ENCODE measurements at places on chromosomes 7 and 10.

DNA sequence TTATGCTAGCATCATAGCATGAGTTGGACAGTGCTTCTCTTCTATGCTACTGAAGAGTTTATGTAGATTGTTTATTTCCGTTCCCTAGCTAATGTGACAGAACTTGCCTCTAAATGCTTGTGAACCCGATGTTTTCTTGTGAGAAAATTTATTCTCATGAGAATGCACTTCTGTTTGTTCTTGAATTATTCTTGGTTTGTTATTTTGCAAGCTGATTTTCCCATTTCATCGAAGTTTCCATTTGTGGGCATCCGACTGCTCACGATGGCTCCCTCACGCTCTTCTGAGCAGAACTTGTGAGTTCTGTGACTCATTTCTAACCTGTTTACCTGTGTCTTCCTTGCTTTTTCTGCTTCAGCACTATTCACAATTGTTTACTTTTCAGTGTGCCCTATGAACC lies 59.9 kb downstream of the WDFY4 start:
- DNase-seq, result no peak

DNA sequence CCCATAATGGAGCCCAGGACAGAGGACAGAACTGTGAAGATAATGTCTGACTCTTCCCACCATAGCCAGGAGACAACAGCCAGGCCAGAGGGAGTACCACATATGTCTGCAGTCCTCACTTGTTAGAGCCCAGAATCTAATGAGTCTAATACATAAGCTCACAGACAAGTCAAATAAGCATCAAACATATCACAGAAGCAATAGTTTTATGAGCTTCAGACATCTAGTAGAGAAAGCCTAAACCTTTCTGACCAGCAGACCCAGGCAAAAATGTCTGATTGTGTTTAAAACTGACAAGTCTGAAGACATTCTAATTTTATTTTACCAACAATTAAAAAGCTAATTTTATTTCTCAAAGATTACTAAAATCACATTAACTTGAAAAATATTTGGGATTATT lies 75.5 kb downstream of the MAPK8 start:
- no peak for DNase-seq

GRCh38 chr10:42975005-42975493 lies 101.8 kb upstream of the RET start:
- no peak for DNase-seq

DNA sequence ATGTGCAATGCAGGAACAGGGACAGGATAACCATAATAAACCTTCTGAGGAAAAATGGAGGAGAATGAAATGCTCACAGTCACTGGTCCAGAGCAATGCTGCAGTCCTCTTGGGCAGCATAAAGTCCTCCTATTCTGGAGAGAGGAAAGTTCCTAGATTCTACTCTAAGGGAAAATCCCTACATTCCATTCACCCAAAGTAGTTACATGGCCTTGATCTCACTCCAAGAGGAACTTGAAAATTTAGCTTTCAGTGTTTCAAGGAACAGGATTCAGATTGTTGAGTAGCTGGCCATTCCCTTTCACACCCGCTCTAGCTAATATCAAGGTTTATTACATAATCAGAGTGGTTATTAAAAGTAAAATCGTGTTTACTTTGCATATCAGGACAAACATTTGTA lies 168.3 kb downstream of the CHRM2 start:
- no peak for DNase-seq

DNA sequence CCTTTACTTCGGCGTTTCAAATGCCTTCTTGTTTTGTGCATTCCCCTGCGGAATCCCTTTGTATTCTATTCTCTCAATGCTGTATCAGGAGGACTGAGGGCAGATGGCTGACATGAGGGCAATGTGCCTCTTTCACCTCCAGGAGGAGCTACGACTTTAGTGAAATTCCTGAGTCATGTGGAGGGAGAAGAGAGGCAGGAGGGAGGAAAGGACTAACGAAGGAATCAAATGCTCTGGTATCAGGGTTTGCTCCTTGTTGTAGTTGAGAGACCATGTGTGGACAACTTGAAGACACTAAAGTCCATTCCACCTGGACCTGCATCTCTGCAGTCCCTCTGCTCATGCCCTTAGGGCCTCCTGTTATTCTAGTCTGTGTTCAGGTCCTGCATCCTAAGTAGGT lies 40.2 kb upstream of the PRSS58 start:
- DNase-seq, result no peak

GRCh38 chr7:148773334-148773733 lies 74.6 kb downstream of the CUL1 start:
- DNase-seq, result no peak
